GM23338 (cell line): ENCODE measurements at places on chromosomes 7 and 10. TPM values are rescaled to one million over a fixed set of nuclear protein-coding genes. Genes with fewer than 3 reads are reported as not detected.

The GPR37 gene
- 6.8 and 8.5 TPM in 2 replicates for total RNA-seq

The AFAP1L2 gene
- 6.5 and 7.3 TPM in 2 replicates for total RNA-seq

The C7orf33 gene
- total RNA-seq, result not detected in 2 replicates

The CREB5 gene
- total RNA-seq, result 1.7 and 2.4 TPM in 2 replicates

The UPP1 gene
- 22.7 and 28.6 TPM in 2 replicates for total RNA-seq

The SPDYE6 gene
- total RNA-seq, result not detected in 2 replicates

The ACADSB gene
- total RNA-seq, result 6.5 and 8.5 TPM in 2 replicates

The CFAP43 gene
- 0.24 and 0.47 TPM in 2 replicates for total RNA-seq
